ENCODE measurements at places on chromosomes 5 and 9. TPM values are rescaled to one million over a fixed set of nuclear protein-coding genes. Genes with fewer than 3 reads are reported as not detected.

Gene HAVCR1
- 0.88 TPM for total RNA-seq

Gene CAMK2A
- 2.0 TPM for total RNA-seq

Gene AIF1L
- 0.22 TPM for total RNA-seq

Gene ARHGEF39
- total RNA-seq, result 6.3 TPM

Gene TLX3
- total RNA-seq, result not detected

Gene FGD3
- not detected for total RNA-seq

Gene UAP1L1
- 29.1 TPM for total RNA-seq

Gene DBH
- total RNA-seq, result not detected

Gene RASEF
- total RNA-seq, result 0.44 TPM

Gene ELAVL2
- total RNA-seq, result not detected

Gene IL5
- not detected for total RNA-seq

Gene LCN9
- total RNA-seq, result not detected

Gene ADRB2
- 2.3 TPM for total RNA-seq

Gene SYNPO
- 7.9 TPM for total RNA-seq

Gene VAV2
- 16.6 TPM for total RNA-seq

Gene PLAC8L1
- not detected for total RNA-seq

Gene STC2
- 298 TPM for total RNA-seq

Gene C5orf58
- under 0.01 TPM for total RNA-seq

Gene JAKMIP2
- total RNA-seq, result 0.22 TPM

Gene MUSK
- total RNA-seq, result 0.44 TPM

Gene ORM2
- total RNA-seq, result not detected

Gene PITX1
- 76.3 TPM for total RNA-seq

Gene WDR38
- not detected for total RNA-seq

Gene HNRNPH1
- 435 TPM for total RNA-seq

Gene NR2F1-AS1
- total RNA-seq, result 33.8 TPM

Gene CD72
- 0.66 TPM for total RNA-seq

Gene SLC22A4
- 12.5 TPM for total RNA-seq

Gene SH3TC2
- total RNA-seq, result 10.6 TPM

Gene ZNF483
- 0.44 TPM for total RNA-seq

Gene PCDHGA2
- 2.0 TPM for total RNA-seq

Gene SHISAL2B
- not detected for total RNA-seq

Gene SMC5
- 31.3 TPM for total RNA-seq

Gene KCNN2
- 0.88 TPM for total RNA-seq

Gene LHX6
- under 0.01 TPM for total RNA-seq

Gene ERBIN
- total RNA-seq, result 71.3 TPM

Gene PLEKHG4B
- under 0.01 TPM for total RNA-seq

Gene GDF9
- total RNA-seq, result 0.22 TPM

Gene CER1
- total RNA-seq, result not detected

Gene CSF1R
- 1.1 TPM for total RNA-seq

Gene HAPLN1
- 1.1 TPM for total RNA-seq

Gene C9orf50
- not detected for total RNA-seq

Gene WDR5
- 27.9 TPM for total RNA-seq

Gene ANKRD18A
- total RNA-seq, result not detected

Gene ARAP3
- 6.1 TPM for total RNA-seq

Gene CTXN3
- not detected for total RNA-seq

Gene ENDOG
- 7.7 TPM for total RNA-seq

All from placental pericyte (primary cell).